ENCODE measurements at places on chromosomes 13 and 19.

DNA sequence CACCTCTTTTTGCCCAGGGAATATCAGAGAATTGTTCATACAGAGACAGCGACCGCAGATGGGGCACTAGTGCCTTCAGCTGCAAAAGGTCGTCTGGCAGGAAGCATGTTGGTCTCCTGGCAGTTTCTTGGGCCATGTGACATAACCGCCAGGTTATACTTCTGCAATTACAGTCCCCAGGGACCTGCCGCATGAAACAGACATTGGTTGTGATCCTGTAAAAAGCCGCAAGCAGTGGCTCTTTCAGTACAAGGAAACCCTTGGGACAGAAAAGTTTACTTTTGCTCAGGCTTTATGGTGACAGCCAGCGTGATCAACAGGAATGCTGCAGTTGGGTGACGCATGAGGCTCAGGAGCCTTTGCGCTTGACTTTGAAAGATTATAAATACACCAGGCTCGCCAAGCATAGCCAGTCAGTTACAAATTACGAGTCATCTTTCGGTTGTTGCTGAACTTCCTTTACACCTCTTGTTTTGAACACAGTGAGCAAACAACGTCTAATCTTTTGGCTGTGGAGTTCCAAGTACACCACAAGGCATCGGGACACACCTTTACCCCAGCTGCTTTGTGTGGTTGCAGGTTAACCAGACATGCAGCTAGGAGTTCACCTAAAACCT lies 50.5 kb upstream of the UBE2L5 start:
- no peak for DNase-seq

GRCh38 chr13:110332750-110333149 lies 25.7 kb downstream of the COL4A2 start:
- no peak for DNase-seq

DNA sequence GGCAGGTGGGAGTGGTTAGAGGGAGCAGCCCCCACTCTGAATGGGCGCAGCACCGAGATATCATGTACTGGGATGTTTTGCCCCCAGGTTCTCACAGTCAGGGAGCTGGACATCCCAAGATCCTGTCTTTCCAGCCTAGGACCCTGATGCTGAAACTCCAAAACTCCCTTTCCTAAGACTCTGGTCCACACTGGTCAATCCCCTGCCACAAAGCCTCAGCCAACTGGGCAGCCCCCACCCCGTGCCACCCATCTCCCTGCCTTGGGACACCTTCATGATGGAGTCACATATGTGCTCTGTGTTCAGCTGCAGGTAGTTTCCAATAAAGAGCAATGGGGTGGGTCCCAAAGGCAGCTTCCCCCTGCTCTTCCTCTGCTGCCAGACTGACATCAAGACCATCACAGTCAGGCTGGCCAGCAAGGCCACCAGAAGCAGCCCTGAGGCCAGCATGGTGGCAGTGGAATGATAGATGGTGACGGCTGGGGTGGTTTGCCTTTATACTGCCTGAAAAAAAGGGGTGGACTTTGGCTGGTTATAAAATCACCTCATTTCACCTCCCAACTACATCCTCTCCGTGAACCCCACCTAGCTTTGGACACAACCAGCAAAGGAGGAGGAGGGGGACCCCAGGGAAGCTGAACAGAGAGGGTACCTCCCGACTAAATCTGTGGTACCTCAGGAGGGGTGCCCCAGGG lies 36.3 kb downstream of the CYP2B6 start:
- DNase-seq, result no peak

- DNase-seq, result no peak
These were observed 12.4 kb downstream of the ERFL start for GRCh38 chr19:41915776-41916414.

GRCh38 chr13:97124915-97125809 lies 97.0 kb upstream of the MBNL2 start:
- no peak for DNase-seq

GRCh38 chr13:21465710-21466160 lies 6.6 kb upstream of the ZDHHC20 start:
- DNase-seq, result no peak

DNA sequence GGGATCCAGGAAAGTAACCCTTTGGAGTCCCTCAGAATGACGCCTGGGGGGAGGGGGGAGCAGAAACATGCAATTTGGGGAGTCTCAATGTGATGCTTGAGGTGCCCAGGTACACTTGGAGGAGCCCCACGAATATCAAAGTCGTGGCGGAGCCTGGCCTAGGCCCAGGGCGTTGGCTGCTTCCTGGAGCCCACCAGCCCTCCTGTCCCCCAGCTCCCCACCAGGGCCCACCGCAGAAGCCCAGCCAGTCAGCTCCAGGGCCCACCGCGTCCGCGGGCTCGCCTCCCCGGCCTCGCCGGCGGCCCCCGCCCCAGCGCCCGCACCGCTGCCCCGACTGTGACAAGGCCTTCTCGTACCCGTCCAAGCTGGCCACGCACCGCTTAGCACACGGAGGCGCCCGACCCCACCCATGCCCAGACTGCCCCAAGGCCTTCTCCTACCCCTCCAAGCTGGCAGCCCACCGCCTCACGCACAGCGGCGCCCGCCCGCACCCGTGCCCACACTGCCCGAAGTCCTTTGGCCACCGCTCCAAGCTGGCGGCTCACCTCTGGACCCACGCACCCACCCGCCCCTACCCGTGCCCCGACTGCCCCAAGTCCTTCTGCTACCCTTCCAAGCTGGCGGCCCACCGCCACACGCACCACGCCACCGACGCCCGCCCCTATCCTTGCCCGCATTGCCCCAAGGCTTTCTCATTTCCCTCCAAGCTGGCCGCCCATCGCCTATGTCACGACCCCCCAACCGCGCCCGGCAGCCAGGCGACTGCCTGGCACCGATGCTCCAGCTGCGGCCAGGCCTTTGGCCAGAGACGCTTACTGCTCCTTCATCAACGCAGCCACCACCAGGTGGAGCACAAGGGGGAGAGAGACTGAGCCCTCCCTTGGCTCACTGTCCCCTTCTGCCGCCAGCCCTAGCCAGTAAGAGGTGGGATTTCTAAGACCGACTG lies 2.1 kb downstream of the ZNF575 start:
- no peak for DNase-seq

DNA sequence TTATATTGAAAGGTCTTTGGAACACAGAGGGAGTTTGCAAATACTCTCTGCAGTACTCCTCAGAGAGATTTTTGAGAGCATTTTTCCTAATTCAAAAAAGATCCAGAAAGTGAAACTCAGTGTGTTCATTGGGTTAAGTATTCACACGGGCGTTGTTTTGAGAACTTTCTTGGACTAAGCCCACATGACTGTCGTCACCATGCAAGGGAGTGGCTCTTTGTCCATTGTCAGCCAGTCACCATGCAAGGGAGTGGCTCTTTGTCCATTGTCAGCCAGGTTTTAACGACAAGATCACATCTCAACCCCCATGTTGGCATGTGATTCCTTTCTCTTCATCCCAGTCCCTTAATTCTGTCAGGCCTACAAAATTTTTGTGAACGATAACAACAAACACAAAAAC lies 81.2 kb upstream of the STK24 start:
- DNase-seq, result no peak
